A549 treated with CpdA at 1 μM for 4 hours (cell line): ENCODE measurements at places on chromosomes 1 and 21. TPM values are rescaled to one million over a fixed set of nuclear protein-coding genes. Genes with fewer than 3 reads are reported as not detected.

The VAV3 gene
- total RNA-seq: 1.1 to 2.2 TPM (median 1.9 TPM) in 5 replicates

The SAMSN1 gene
- not detected in 5 replicates for total RNA-seq

The PM20D1 gene
- total RNA-seq: not detected in 5 replicates

The CCDC185 gene
- 0.10 to 0.20 TPM (median 0.13 TPM) in 5 replicates for total RNA-seq

The AGMAT gene
- total RNA-seq: 6.1 to 8.5 TPM (median 7.9 TPM) in 5 replicates

The SFT2D2 gene
- total RNA-seq: 12.2 to 20.5 TPM (median 14.6 TPM) in 5 replicates

The ELAVL4 gene
- 0.26 TPM in 1 of 5 replicates, not detected in the others for total RNA-seq

The CFAP107 gene
- total RNA-seq: not detected in 5 replicates

The ABCA4 gene
- 0.07 to 0.27 TPM (median 0.13 TPM) in 3 of 5 replicates, not detected in the others for total RNA-seq

The CFHR5 gene
- not detected in 5 replicates for total RNA-seq

The RHEX gene
- not detected in 5 replicates for total RNA-seq

The HES3 gene
- total RNA-seq: not detected in 5 replicates

The RIT1 gene
- total RNA-seq: 24.9 to 29.1 TPM (median 26.3 TPM) in 5 replicates

The AVPR1B gene
- not detected in 5 replicates for total RNA-seq

The MRPL37 gene
- total RNA-seq: 73.8 to 99.8 TPM (median 94.7 TPM) in 5 replicates

The PTPRU gene
- 6.4 to 8.3 TPM (median 7.0 TPM) in 5 replicates for total RNA-seq
